Fibroblast of lung (primary cell): ENCODE measurements at places on chromosomes 1 and 21.

DNA sequence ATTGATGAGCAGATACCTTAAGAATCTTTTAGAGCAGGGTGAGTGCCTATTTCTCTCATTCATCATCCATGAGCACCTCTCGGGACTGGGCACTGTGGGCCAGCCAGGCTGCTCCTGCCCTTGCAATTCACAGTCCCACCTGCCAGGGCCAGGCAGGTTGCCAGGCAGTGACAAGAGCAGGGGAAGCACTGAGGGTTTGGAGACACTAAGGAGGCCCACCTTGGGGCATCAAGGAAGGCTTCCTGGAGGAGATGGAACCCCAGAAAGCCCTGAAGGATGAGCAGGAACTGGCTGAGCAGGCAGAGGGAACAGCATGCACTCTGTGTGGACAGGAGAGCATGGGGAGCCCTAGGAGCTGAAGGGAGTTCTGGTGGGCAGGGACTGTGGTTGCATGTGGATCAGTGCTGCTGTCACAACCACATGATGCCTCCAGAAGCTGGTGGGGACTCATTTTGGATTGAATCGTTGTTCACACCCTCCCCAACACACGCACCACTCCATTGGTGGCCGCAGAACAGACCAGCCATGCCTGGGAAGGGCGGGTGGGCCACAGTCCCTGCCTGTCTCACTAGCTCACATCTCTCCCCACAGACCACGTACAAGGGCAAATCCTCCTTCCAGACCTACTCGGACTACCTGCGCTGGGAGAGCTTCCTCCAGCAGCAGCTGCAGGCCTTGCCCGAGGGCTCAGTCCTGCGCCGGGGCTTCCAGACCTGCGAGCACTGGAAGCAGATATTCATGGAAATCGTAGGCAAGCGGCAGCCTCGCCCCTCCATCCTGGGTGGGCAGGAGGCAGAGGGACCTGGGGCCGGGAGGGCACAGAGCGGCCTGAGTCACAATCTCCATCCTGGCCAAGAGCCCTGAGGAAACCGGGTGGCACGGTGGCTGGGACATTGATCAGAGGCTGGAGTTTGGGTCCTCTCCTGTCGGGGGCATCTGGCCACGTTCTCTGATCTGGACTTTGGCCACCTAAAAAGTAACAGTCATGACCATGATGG, 55.1 kb downstream of the DISP3 start:
- no peak for DNase-seq

DNA sequence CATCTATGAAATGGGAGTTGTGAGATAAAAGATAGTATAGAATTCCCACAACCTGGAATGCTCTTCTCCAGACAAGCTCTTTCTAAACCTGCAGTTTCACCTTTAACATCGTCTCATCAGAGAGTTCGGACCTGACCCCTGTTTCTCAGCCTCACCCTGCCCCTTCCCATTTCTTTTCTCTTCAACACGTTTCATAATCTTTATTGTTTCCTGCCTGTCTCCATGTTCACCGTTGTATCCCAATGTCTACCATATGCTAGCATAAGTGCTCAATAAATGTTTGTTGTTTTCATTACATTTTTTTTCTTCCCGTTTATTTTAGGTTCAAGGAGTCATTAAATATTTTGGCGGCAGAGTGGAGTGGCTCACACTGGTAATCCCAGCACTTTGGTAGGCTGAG, 32.4 kb downstream of the SESN2 start:
- no peak for DNase-seq

GRCh38 chr1:210288116-210288515, 40.6 kb upstream of the HHAT start:
- no peak for DNase-seq

GRCh38 chr1:34923490-34923889, 6.0 kb downstream of the DLGAP3 start:
- DNase-seq, result no peak

GRCh38 chr21:42463861-42464515, 32.0 kb downstream of the RSPH1 start:
- DNase-seq, result peak; percentile 61

DNA sequence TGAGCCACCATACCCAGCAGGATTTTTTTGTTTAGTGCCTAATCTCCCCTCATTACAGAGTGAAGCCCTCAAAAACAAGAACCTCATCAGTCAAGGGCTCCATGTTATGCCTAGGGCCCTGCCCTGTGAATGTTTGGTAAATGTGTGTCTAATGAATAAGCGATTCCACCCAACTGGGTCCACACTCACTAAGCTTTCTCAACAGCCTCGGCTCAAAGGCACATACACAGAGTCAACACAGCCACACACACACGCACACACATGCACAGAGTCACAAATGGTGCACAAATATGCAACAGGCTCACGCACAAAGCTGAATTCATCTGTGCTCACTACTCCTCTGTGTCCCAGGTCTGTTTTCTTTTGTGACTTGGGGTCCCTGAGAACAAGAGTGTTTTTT, 11.7 kb upstream of the SYNC start:
- DNase-seq, result no peak
